ENCODE measurements at places on chromosomes 16 and 17. TPM values are rescaled to one million over a fixed set of nuclear protein-coding genes. Genes with fewer than 3 reads are reported as not detected.

- no peak for DNase-seq
Measured at GRCh38 chr16:12347365-12347764, 370.8 kb downstream of the SNX29 start.

- no peak for DNase-seq
Measured at GRCh38 chr16:28603381-28604185, 6.3 kb downstream of the SULT1A1 start.

GRCh38 chr17:41649923-41650519, 25.6 kb upstream of the KRT17 start:
- no peak for DNase-seq

TEPSIN gene
- 78.8 TPM for total RNA-seq

- DNase-seq = no peak
Measured at GRCh38 chr16:78004517-78004916, 17.8 kb upstream of the CLEC3A start.

CBX2 gene
- 9.6 TPM for total RNA-seq

- DNase-seq = no peak
Measured at GRCh38 chr16:71610447-71610846, 15.5 kb upstream of the MARVELD3 start.

- DNase-seq = no peak
Measured at GRCh38 chr16:48517493-48517892, 92.5 kb downstream of the N4BP1 start.

DNA sequence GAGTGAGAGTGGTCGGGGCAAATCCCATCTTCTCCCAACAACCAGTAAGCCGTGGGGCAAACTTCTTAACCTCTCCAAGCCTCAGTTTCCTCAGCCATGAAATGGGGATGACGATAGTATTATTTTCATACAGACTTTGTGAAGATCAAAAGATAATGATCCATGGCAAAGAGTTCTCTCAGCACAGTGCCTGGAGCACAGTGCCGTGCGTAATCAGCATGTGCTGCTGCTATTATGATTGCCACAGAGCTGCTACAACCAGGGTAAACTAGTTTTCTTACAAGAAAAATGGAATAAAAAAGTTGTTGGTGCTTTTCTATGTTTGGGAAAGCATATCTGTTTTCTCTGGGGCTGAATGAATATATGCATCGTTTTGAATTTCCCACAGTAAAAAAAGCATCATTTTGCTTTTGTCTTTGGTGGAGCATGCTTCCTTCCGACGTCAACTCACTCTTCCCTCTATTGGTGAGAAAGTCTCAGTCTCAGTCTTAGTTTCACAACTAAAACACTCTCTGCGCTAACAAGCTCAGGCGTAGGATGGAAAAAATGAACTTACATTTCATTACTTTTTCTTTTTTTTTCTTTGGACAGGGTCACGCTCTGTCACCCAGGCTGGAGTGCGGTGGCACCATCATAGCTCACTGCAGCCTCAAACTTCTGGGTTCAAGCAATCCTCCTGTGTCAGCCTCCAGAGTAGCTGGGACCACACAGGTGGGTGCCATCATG, 37.2 kb downstream of the CDK5R1 start:
- no peak for DNase-seq

DNA sequence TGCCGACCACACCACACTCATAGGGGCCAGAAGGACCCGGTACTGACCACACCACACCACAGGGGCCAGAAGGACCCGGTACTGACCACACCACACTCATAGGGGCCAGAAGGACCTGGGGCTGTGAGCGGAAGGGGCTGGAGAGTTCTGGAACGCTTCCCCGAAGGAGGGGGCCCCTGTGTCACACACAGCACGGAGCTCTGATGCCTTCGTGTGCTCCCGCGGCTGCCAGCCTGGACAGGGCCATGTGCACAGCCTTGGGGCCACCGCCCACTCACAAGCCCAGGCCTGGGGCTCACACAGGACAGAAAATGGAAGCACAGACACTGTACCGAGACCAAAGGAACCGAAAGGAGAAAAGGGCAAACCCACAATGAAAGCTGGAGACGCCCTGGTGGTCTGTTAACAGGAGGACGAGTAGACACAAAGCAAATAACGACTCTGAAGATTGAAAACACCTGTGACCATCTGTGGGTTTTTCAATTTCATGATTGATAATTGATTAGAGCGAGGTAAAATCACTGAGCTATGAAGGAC, 106.5 kb upstream of the METRNL start:
- DNase-seq = no peak

PITPNM3 gene
- total RNA-seq = 0.64 TPM

MT1M gene
- not detected for total RNA-seq

KRTAP4-4 gene
- total RNA-seq = not detected

TRPV3 gene
- total RNA-seq = 0.69 TPM

KRT23 gene
- not detected for total RNA-seq

DNA sequence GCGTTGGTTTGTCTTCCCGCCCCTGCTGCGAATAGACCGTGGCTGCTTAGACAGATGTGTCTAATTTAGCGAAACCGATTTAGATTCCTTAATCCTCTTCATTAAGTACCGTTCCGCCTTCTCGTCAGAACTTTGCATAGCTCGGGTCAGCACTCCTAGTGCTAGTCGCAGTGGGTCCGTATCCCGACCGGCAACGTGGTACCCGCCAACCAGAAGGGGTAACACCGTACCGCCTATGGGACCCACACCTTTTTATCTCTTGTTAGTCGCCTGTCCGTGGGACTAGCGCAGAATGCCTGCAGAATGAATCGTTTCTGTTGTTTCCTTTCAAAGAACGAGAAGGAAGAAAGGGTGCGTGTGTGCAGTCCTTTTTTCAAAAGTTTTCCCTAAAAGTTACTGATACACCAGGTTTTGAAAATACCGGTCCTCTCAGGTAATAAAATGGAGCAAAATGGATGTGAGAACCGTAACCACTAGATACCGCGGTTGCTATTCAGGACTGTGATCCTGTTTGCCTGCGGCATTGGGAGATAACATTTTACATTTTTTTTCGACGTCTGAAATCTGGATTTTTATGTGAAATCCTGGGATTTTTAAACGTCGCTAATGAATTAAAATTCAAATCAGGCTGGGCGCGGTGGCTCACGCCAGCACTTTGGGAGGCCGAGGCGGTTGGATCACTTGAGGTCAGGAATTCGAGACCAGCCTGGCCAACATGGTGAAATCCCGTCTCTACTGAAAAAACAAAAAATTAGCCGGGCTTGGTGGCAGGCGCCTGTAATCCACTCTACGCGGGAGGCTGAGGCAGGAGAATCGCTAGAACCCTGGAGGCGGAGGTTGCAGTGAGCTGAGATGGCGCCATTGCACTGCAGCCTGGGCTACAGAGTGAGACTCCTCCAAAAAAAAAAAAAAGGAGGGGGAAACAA, 998 bp upstream of the SRSF1 start:
- no peak for DNase-seq

CYB561 gene
- total RNA-seq = 29.1 TPM

GRCh38 chr16:49688036-49688697, 167.7 kb downstream of the ZNF423 start:
- DNase-seq = no peak

DNA sequence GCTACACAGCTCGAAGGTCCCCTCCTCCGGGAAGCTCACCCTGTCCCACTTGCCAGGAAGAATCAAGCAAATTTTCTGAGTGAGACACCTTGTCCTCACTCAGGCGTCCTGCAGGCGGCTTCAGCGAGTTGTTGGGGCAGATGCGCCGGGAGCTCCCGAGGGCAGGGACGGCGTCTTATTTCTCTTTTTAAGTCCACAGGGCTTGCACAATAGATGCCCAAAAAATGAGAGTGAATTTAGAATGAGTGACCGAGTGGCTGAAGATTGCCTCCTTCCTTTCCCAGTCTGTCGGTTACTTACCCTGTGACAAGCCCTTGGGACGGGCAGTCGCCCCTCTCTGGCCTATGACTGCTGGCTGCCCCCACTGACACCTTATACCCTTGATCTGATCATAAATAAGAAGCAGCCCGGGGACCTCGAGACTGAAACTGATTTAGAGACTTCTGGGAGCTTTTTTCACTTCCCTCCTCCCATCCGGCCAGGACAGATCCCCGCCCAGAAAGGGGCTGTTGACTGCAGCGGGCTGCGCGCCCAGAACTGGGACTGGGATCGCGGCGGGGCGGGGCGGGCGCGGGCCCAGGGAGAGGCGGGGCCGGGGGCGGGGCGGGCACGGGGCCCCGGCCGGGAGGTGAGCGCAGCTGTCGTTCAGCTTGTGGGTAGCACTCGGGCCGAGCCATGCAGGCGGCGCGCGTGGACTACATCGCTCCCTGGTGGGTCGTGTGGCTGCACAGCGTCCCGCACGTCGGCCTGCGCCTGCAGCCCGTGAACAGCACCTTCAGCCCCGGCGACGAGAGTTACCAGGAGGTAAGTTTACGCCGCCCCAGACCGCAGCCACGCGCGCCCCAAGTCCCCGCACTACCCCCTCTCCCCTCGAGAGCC, at the start of gene TTYH2:
Gene TTYH2 (plus strand): TSS at position 659 of the 879 bp plus-strand sequence. CDS start 17 bp downstream, at position 676.
- DNase-seq = peak; percentile 75

DNA sequence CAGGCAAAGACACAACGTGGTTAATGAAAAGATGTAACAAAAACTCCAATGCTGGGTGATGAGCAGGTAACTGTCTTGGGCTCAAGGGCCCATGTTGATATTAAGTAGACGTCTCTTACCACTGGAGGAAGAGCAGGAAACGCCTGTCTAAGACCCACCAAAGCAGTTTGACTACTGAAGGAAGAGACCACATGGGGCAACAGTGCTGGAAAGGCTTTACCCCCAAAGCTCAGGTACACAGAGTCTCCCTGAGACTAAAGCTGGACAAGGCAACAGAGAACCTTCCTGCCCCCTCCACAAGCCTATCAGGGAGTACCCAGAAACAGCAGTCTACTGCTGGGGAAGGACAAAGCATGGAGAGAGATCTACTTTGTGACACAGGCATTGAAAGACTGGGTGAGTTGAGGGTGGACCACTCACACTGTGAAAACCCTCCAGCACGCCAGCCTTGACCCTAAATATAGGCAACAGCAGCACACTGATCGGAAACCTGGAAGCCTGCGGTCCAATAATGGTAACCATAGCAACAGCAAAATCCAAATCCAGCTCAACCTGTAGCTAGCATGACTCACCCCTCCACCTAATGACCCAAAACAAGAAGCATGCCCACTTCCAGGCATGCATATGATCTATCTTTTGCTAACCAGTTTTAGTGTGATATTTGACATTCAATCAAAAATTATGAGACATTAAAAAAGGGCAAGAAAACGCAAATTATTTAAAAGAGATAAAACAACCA, 270.5 kb upstream of the SDK2 start:
- no peak for DNase-seq

CRISPLD2 gene
- total RNA-seq = 0.31 TPM

DNA sequence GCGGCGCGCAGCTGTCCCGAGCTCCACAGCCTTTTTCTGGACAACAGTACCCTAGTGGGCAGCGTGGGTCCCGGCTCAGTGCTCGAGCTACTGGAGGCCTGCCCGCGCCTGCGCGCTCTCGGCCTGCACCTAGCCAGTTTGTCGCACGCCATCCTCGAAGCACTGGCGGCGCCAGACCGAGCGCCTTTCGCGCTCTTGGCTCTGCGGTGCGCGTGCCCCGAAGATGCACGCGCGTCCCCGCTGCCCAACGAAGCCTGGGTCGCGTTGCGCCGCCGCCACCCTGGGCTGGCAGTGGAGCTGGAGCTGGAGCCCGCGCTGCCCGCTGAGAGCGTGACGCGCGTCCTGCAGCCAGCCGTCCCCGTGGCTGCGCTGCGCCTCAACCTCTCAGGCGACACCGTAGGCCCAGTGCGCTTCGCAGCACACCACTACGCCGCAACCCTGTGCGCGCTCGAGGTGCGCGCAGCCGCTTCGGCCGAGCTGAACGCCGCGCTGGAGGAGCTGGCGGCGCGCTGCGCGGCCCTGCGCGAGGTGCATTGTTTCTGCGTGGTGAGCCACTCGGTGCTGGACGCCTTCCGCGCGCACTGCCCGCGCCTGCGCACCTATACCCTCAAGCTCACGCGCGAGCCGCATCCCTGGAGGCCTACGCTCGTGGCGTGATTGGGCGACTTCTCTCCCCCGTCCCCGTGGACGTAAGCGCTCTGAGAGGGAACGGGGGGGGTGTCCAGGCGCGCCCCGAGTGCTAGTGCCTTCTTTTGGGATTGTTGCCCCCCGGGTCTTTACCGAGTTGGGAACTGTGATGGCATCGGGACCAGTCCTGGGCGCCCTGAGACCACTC, 1.2 kb upstream of the HSF4 start:
- DNase-seq = peak; percentile 72

DNA sequence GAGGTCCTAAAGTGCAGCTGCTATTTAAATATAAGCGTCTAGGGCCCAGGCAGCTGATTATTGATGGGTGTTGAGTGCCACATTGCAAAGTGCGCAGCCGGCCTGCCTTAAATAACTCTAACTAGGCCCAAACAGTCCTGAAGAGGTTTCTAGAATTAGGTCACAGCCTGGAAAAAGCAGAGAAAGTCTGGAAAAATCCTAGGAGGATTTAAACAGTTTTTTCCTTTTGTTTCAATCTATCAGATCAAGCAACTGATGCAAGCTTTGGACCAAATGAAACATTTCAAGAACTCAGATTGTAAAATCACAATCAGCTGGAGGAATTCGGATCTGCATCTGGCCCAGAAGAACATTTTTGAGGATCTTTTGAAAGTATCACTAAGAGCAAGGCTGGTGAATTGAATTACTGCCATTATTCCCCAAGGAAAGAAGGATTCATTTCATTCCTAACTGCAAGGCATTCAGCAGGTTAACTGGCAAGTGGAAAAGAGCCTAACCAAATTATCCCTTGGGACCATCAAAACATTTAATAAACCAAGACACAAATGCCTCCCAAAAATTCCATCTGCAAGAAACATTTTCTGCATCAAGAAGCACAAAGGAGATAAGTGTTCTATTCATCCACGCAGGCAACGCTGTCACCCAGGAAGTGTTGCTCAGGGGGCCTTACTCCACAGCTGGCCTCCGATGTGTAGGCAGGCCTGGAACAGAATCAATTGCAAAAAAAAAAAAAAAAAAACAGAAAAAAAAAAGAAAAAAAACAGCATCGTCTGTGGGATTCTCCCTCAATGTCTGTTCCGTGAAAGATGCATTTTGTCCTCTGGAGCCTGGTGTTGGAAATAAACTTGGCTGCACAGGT, 46.1 kb downstream of the IRX3 start:
- DNase-seq = no peak

PRKCA gene
- 66.5 TPM for total RNA-seq

DNA sequence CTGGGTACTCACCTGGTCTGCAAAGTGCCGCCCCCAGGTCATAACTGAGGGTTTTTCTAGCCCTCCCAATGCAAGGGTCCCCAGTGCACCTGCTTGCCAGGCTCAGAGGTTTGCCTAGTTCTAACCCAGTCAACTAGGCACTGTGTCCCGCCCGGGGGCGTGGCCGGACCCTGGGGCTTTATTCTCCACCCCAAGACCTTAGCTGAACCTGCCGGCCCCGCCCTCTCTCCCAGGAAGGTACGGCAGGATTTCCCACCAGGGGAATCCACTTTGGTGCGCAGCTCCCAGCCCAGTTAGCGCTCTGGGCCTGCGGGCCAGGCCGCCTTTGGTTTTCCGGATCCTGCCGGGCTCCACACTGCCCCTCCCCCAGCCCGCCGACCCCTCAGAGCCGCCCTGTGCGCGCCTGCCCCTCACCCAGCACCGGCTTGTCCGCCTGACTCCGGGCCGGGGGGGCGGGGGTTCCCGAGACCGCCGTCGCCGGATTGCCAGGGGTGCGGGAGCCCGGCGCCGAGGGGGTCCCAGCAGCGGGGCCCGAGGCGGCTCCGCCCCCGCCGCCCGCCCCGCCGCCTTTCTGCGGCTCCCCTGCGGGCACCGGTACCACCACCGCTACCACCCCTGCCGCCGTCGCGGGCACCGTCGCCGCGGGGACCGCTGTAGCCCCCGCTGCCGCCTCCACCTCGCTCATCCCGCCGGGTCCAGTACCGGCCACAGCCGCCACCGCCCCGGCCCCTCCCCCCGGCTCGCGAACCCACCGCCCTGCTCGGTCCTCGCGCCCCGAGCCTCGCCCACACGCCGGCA, 424 bp downstream of the YBX2 start:
- DNase-seq = peak; percentile 53

GRCh38 chr17:65254166-65254565, 117.0 kb downstream of the RGS9 start:
- DNase-seq = no peak
